ENCODE measurements at places on chromosomes 2 and 18.

- no peak for DNase-seq
Observed at GRCh38 chr18:36355511-36355910, 58.0 kb downstream of the FHOD3 start.

DNA sequence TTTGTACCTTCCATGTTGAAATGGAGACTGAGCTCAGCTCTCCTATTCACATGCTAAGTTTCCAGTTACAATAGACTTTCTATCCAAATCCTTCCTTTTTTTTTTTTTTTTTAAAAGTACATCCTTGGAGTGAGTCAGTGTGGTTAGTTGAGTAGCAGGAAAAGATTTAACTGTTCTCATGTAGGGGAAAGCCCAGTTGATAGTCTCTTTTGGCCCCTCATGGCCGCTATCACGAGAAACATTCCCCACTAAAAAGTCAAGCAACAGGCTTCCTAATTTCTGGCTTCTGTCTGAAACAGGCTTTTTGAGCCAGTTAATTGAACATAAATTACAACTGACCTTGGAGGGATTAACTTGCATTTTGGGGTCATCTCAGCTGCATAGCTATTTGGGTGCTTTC lies 161.3 kb downstream of the MEIS1 start:
- DNase-seq: no peak

GRCh38 chr2:179669196-179669595 lies 192.2 kb downstream of the ZNF385B start:
- DNase-seq: no peak

GRCh38 chr2:10814142-10814541 lies 1.6 kb upstream of the PDIA6 start:
- no peak for DNase-seq

DNA sequence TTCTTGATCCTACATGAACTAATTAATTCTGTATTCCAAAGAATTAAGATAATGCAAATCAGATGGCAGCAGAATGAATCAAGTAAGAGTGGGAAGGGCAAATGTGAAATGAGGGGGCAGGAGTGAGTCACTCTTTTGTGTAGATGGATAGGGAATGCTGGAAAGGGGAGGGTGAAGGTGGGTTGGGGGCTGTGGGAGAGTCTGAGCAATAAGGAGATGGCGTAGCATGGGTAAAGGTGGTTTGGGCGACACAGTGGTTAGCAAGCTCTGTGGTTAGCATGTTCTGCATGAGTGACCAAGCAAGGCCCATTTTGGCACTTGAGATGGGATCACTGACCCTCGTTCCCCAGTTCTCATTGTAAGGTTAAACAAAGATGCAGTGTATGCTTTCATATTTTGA lies 20.4 kb downstream of the GPD2 start:
- DNase-seq: no peak

- DNase-seq: no peak
Observed at GRCh38 chr2:6089474-6089873, 397.3 kb downstream of the SOX11 start.

GRCh38 chr2:191607096-191607495 lies 70.8 kb upstream of the NABP1 start:
- DNase-seq: no peak

GRCh38 chr2:120343433-120344105 lies 2.4 kb upstream of the INHBB start:
- DNase-seq: peak; percentile 20

DNA sequence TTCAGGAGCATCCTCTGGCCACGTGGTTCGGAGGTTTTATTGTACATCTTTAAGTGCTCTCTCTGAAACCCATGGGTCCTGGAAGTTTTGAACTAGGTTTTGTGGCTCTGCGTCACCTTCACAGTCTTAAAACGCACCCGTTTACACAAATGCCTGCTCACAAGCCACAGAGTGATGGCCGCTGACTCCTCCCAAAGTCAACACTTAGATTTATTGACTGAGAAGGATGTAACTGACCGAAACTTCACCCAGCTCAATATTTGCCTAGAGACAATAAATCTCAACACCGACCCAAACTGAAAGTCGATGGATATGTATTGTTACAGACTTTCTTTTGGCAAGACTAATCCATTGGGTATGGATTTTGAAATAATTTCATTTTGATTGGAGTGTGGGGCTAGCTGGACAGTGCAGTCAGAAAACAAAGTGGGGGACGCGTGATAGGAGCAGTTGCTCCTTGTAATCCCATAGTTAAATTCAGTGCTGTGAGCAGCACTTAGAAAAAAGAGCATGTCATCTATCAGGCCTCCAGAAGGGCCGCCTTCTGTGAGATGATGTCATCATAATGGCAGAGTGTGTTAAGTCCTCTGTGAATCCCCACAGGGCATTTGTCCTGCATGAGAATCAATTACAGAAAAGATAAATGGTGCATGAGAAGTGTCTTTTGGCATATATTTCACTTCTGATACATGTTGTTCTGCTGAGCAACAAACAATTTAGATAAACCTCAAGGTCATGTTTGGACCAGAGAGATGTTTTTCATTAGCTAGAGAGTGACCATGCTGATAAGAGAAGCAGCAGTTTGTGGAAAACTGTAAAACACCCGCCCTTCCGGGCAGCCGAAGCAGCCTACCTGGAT lies 183.7 kb downstream of the INO80D start:
- no peak for DNase-seq

GRCh38 chr2:237134321-237135230 lies 48.9 kb downstream of the COPS8 start:
- DNase-seq: no peak

DNA sequence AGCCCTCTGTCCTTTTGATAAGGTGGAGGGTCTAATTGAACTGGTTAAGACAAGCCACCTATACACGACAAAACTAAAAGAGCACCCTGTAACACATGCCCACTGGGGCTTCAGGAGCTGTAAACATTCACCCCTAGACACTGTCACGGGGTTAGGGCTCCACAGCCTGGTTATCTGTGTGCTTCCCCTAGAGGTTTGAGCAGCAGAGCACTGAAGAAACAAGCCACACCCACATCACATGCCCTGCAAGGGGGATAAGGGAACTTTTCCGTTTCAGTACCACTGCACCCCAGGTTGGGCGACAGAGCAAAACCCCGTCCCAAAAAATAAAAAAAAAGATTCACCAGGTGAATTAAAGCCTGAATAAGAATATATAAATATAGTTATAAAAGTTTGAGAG lies 913.7 kb upstream of the ACVR2A start:
- no peak for DNase-seq

DNA sequence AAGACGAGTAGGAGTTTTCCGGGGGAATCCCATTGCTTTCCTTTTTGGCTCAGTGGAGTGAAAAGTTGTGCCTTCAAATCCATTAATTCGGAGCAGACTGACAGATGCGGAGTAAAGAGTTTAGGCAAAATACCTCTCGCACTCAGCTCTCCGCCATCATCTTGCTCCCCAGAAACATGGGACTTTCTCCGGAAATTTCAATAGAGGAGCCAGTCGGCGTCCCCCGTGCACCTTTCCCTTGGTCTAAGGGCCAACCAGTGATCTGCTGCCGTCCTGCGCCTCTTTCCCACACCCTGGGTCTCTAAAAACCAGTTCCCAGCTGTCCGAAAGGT lies 318 bp downstream of the TYW5 start:
- DNase-seq: peak; percentile 90

- DNase-seq: no peak
Observed at GRCh38 chr2:120986898-120987650, 251.4 kb downstream of the GLI2 start.

DNA sequence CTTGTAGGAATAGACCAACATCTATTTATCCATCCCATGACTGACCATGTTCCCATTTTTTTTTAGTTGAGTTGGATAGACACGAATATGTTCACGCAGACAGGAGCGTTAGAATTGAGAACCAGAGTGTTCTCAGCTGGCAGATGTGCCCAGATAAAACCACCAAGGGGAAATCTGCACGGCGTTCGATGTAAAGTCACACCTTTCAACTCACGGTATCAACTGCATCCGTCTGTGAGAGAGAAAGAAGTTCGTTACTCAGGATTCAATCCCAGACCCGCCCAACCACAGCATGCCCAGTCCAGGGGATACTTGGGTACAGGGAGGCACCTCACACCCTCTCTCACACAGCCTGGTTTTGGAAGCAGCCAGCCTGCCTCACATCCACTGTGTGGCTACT lies 26.1 kb downstream of the MAL start:
- no peak for DNase-seq

DNA sequence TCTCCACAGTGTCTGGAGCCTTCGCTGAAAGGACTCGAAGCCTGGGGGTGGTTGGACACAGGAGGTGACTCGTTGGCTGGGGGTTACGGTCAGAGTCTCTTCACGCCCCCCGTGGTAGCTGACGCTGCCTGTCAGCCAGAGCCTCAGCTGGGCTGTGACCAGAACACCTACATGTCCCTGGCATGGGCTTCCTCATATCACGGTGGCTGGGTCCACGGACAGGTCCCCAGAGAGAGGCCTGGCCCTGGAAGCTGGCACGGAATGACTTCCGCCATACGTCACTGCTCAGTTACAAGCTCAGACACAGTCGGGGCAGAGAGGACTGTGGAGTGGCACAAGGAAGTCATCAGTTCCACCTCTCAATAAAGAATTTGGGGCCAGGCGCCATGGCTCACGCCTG lies 28.5 kb downstream of the ITGB1BP1 start:
- no peak for DNase-seq

DNA sequence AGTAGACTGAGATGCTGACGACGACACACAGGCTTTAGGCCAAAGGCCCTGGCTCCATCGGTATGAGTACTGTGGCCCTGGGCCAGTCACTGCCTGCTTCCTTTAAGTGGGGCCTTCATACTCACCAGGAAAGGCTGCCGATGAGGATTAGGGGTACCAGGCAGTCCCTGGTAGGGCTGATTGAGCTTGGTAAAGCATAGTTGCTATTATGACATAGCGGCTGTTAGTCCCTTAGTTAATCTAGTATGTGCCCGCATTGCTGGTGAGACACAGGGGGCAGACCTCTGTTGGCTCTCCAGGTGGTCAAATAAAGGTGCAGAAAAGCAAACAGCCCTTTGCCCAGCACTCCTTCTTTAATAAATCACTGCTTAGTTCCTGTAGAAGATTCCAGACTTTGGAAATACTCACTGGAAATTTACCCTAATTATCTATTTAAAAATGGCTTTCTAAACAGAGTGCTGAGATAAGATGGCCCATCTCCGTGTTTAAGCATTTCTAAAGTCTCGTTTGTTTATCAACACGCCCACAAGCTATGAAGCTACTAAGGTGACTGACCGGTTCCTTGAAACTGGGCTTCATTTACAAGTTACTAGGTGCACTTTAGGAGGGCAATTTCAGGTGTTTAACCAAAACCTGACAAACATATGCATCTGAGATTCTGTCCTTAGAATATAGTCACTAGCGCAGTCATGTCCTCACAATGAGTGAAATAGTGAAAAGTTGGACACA lies 8.7 kb upstream of the BIN1 start:
- no peak for DNase-seq

GRCh38 chr2:126908721-126909177 lies 10.1 kb downstream of the TEX51 start:
- DNase-seq: no peak

GRCh38 chr2:232260075-232260474 lies 118.5 kb upstream of the ALPP start:
- no peak for DNase-seq

- no peak for DNase-seq
Observed at GRCh38 chr18:8337211-8337610, 272.0 kb upstream of the RAB12 start.

GRCh38 chr2:143716522-143716921 lies 587.3 kb downstream of the ARHGAP15 start:
- DNase-seq: no peak

DNA sequence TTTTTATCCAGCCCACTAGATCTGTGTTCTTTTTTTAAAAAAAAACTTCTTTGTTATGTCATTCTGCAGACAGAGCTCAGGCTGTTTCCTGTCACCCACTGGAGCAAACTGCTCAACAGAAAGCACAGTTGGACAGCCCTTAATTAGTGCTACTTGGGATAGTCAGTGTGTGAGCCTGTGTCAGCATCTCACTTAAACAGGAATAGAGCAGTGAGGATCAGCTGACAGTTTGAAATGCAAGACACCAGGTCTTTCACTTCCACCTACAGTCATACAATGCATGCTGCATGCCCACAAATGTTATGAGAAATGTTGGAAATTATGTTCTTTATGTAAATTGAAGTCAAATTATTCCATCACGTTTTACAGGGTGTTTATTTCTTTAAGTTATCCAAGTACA lies 174.9 kb downstream of the NR4A2 start:
- DNase-seq: no peak

- no peak for DNase-seq
Observed at GRCh38 chr2:231923010-231923344, 3.2 kb downstream of the NPPC start.

GRCh38 chr2:120509991-120510735 lies 164.2 kb downstream of the INHBB start:
- no peak for DNase-seq

DNA sequence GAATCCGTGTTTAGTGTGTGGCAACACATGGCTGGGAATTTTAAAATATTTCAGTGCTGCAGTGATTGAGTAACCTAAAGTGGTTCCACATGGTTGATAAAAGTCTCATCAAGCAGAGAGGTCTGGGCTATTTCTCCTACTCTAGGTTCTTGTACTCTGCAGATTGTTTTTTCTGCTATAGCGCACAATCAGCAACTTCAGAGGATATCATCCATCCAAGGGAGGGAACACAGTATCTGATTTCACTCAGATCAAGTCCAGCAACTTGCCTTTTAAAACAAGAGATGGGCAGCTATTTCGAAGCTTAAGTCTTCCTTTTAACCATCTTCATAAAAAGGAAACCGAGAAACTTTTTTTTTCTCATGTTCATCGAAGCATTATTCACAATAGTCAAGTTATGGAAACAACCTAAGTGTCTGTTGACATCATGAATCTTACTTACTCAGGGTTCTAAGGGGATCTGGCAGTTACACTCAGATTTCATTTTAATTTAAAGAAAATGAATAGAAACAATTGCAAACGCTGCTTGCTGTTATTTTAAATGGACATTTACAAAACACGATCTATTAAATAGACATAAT lies 172.7 kb upstream of the TRIB2 start:
- no peak for DNase-seq

- peak; percentile 32 for DNase-seq
Observed at GRCh38 chr18:63317982-63318888, 1.3 kb downstream of the BCL2 start.

GRCh38 chr2:127405255-127405610 lies 13.0 kb upstream of the PROC start:
- DNase-seq: no peak

GRCh38 chr2:236047886-236048540 lies 120.2 kb downstream of the GBX2 start:
- DNase-seq: no peak

DNA sequence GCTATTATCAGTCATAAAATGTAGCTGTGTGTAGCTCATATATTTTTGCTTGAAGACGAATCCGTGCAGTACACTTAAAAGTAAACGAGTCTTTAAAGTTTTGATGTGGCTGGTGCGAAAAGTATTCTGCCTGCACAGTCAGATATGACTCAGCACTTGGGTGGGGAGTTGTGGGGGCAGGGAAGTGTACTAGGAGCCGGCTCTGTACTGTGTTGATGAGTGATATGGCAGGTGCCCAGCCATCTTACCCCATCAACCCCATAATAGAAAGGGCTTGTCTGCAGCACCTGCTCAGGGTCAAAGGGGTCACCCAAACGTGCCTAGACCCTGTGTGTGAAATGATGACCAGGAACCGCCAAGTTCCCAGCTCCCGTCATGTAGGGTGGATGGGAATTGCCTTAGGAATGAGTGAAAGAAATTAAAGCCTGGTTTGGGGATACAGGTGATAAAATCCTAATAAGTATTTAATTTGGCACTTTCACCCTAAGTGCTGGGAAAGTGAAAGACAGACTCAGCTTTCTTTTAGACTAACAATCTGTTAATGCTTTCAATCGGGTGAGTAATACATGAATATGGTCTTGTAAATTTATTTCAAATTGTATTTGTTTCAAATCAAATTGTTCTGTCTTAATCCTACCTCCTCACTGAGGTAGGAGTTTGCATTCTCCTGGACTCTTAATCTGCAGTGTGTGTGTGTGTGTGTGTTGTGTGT lies 48.0 kb downstream of the BCL2L11 start:
- DNase-seq: no peak
